Posterior vena cava (tissue), 2 donors: ENCODE measurements at places on chromosomes 13 and 19. TPM values are rescaled to one million over a fixed set of nuclear protein-coding genes. Genes with fewer than 3 reads are reported as not detected.

GRCh38 chr13:95195146-95195545 is 106.1 kb downstream of the ABCC4 start:
- no peak for DNase-seq

PPAN gene
- 21.9 TPM for total RNA-seq

DNA sequence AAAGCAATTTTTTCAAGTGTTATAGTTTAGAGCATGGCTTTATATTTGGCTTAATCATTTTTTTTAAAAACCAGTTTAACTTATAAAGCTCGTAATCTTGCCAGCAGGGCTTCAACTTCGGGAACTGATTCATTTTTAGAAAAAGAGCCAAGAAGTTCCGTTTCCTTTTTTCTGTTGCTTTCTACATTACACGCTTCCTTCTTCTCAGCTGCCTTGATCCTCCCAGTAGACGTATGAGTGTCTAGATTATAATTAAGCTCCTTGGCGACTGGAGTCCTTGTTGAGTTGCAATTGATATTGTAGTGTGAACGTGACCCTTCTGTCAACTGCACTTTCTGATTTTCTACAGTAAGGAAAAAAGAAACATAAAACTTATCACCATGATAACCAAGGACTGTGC is 497.2 kb downstream of the DIAPH3 start:
- no peak for DNase-seq

DNA sequence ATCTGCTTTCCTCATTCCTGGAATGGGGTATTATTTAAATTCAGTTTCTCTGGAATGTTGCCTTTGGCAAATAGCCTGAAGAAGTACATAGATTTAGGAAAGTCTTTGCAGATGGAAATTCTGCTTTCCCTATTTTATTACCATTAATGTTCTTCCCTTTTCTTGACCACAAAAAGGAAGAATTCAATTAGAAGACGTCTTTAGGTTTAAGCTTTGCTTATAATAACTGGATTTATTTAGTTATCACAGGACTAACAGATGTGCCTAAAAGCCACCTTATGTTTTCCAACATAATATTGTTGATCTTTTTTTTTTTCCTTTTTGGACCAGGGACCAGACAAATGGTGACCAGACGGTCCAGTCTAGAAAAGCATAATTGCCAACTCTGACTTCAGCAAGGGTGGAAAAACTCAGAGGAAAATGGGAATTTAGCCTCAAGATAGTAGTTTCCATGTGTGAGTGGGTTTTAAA is 210.1 kb upstream of the SPRY2 start:
- DNase-seq = no peak

DNA sequence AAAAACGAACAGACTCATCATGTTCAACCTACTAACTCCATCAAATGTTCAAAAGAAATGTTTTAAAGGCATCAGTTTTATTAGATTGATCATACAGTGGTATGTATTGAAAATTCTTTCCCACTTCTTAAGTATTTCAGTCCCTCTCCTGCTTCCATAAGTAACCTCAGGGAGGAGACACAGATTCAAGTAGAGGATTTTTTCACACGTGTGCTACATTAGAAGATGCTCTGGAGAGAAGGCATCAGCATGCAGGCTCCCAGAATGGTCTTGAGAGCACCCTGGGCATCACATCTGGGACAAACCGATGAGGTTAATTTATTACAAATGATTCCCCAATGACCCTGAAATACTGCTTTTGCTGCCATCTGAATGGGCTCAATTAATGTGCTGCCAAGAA is 3.6 kb downstream of the GPR12 start:
- DNase-seq = no peak

DNA sequence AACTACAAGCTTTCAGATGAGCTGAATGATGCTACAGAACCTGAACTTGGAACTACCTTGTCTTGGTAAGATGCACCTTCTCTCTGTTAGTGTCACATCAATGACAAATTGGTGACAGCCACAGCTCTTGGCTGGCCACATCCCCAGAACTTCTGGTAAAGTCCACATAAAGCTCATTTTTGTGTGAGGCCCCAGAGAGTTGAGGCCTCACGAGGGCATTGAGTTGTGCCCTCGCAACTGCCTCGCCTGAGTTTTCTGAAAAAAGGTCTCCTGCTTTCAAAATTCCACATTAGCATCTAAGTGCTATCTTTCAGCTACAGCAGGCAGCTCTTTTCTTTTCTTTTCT is 42.6 kb downstream of the MRPL57 start:
- no peak for DNase-seq

DNA sequence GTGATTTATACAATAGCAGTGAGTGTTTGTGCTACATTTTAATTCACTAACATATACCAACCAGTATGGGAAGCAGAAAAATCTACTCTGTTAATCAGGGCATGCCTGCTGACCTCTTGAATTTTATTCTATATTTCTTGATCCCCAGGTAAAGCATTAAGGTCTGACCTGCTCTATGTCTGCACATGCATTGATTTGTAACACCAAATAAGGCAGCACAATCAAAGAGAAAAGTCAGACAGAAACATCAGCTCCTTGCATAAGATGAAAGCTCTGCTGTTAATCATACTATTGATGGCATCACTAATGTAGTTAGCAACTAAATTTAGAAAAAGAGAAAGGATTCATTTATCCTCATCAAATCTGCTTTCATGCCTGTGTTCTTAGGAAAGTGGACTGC is 2744.8 kb upstream of the PCDH20 start:
- no peak for DNase-seq

CLEC17A gene
- 0.42 TPM for total RNA-seq

DNA sequence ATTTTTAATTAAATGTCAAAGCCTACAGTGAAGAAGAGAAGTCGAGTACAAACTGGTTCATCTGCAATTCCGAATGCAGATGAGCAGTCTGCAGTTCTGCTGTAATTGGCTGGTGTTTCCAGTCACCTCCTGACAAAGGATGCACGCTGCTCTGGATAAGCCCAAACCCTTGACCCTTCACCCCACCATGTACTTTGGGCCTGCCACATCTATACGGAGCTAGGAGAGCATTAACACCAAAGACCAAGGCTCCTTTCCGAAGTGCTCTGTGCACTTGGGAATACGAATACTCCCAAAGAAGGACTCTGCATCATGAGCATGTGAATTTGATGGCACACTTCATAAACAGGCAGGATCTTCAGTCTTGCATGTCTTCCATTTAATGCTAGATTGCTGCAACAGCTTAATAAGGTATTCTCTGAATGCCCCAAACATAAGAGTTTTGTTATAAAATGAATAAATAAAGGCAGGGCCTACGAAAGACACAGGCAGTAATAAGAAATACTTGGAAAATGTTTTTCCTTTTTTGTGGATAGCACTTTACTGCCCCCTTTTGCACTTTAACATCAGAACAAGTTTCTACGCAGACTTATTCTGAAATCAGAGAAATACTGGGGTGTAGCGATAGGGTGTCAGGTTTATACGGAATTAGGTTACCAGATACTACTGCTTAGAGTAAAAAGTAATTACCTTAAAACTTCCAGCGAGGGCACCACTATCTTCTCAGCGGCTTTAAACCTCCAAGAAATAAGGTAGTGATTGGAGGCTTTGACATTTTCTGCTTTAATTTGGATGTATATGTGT is 15.0 kb downstream of the EFNB2 start:
- DNase-seq = no peak

DNA sequence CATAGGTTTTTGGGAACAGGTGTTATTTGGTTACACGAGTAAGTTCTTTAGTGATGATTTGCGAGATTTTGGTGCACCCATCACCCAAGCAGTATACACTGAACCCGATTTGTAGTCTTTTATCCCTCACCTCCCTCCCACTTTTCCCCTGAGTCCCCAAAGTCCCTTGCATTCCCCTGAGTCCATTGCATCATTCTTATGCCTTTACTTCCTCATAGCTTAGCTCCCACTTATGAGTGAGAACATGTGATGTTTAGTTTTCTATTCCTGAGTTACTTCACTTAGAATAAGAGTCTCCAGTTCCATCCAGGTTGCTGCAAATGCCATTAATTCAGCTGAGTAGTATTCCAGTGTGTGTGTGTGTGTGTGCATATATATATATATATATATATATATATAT is 97.2 kb upstream of the EDNRB start:
- no peak for DNase-seq

ZNF497 gene
- total RNA-seq = 0.69 TPM

DNA sequence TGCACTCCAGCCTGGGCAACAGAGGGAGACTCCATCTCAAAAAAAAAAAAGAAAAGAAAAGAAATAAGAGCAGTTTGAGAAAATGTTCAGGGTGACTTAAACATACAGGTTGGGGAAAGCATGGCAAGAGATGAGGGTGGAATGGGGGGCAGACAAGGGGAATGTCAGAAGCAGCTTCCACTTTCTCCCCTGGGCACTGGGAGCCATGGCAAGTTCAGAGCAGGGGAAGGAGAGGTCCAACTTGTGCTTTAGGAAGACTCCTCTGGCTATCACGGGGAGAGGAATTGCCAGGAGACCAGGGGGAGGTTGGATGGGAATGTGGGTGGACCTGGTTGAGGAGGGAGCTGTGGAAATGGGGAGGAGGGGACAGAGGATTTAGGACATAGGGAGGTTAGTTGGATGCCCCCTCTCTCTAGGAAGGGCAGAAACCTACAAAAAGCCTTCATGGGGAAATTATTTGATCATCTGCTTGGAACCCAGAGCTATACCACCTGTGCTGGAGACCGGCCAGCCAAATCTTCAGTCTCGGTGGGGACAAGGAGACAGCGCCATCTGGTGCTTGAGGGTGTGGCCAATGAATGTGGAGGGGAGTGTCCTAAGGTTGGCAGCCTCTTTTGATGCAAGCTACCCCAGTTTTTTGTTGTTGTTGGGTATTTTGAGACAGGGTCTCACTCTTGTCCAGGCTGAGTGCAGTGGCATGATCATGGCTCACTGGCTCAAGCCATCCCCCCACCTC is 7.3 kb upstream of the STRN4 start:
- no peak for DNase-seq

- DNase-seq = no peak
Measured at GRCh38 chr13:74047931-74048600, 86.1 kb downstream of the KLF12 start.
